ENCODE measurements at places on chromosomes 16 and 17. TPM values are rescaled to one million over a fixed set of nuclear protein-coding genes. Genes with fewer than 3 reads are reported as not detected.

GRCh38 chr17:45255358-45255757 is 6.5 kb downstream of the SPATA32 start:
- DNase-seq = no peak

DNA sequence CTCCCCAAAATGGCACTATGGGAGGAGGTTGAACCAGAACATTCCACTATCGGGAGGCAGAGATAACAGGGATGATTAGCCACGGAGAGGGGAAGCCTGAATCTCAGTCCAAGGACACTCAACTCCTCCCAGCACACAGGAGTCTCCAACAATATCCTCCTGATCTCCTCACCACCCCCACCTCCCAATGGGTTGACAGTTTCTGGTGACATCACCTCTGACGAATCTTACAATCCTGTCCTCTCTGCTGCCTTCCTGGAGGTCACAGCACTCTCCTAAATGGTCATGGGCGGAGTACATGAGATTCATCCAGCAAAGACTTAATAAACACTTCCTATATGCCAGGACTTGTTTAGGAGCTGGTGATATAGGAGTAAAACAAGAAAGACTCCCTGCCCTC is 80.9 kb downstream of the SLC6A2 start:
- DNase-seq = no peak

GRCh38 chr17:6421700-6422604 is 13.0 kb downstream of the AIPL1 start:
- DNase-seq = peak; percentile 90

- no peak for DNase-seq
Measured at GRCh38 chr16:55571-56136, 2.0 kb downstream of the SNRNP25 start.

HBA2 gene
- total RNA-seq = 803 TPM

BAIAP3 gene
- 2.4 TPM for total RNA-seq

DNA sequence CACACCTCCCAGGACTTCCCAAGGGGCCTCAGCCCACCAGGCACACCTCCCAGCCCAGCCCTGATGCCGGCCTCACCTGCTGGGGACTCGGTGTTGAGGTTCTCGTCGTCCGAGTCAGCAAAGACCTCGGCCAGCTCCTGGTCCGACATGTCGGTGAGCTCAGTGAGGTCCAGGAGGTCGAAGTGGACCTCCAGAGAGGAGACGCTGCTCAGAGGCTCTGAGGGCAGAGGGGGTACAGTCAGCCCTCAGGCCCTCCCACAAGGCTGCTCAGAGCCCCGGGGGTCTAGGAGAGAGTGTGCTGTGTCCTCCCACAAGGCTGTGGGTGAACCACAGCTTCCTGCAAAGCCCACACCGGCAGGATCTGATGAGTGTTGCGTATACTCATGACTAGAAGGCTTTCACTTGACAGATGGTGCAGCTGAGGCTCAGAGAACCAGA is 10.5 kb downstream of the DBNDD1 start:
- DNase-seq = no peak

- DNase-seq = no peak
Measured at GRCh38 chr16:61146429-61146828, 889.8 kb downstream of the CDH8 start.

TRIM72 gene
- total RNA-seq = 117 TPM

DNA sequence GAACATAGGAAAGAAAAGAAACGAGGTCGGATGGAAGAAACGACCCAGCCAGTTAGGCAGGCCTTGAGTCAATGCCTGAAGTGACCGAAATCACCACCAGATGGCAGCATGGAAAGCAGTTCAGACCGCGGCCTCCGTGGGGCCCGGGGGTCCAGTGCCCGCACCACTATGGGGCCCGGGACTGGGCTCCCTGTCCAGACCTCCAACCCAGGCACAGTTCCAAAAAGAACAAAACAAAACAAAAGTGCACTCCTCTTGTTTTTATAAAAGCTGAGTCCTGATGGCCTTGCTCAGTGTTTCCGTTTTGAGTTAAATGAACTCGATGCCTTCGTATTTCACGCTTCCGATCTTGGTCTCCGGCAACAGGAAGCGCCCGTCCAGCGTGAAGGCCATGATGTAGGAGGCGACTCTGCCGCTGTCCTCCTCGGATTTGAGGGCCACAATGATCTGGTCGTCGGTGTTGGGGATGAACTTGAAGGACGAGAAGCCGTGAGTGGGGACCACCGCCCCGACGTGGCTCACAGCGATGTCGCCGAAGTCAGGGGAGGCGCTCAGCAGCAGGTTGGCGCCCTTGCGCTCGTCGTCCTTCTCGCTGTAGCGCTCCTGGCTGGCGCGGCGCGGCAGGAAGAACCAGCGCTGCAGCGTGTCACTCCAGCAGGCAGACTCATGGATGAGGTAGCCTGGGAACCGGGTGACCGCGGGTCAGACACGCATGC is 13.7 kb upstream of the LGALS3BP start:
- DNase-seq = peak; percentile 59

ZFPM1 gene
- 0.41 TPM for total RNA-seq

CCDC57 gene
- total RNA-seq = 24.7 TPM

DNA sequence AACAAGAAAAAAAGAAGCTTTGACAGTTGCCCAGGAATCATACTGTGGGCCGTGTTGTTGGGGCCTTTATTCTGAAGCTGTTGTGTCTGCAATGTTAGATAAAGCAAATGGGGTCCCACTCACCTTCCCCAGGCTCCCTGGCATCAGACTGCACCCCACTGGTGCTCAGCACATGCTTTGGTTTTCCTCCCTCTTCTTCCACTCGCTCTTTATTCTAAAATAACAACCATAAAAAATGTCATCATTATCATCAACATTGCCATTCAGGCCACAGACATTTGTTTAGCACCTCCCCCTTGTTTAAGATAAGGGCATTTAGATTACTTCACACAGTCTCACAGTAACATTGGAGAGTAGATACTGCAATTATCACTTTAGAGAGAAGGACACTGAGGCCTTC is 8.2 kb downstream of the MYLK3 start:
- no peak for DNase-seq

DNA sequence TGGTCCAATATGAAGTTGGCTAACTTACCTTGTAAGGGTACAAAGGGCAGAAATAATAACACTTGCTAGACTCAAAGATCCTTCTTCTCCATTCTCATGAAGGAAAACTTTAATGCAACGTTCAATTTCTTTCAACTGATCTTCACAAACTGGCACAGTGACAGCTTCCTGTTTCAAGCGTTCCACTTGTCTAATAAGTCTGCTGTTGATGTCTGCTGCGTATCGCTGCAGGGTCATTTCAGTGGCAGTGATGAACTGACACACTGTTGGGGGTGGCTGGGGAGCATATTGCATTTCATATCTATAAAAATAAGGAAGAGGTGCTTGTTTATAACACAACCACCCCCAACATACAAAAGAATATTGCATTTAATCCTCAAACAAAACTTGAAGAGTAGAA is 33.5 kb upstream of the ARL6IP1 start:
- no peak for DNase-seq

- DNase-seq = peak; percentile 43
Measured at GRCh38 chr17:21214777-21215541, 998 bp upstream of the TMEM11 start.

DNA sequence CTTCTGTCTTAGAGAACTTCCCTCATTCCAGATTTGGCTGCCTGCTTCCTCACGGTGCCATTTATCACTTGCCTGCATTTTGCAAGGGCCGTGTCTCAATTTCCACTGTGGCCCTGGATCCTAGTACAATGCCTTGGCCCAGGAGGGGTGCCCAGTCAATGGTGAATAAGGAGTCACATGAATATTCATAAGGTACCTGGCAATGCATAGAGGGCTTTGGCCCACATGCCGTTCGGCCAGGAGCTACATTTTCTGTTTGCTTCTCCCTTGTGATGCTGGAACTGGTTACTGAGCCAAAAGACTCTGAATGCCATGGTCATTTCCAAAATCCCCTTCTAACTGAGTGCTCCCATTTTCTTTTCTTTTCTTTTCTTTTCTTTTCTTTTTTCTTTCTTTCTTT is 4.8 kb upstream of the PIRT start:
- DNase-seq = no peak

- no peak for DNase-seq
Measured at GRCh38 chr16:8641671-8642070, 20.2 kb downstream of the METTL22 start.

- DNase-seq = no peak
Measured at GRCh38 chr16:19033761-19034160, 33.7 kb upstream of the COQ7 start.

- DNase-seq = no peak
Measured at GRCh38 chr17:69117855-69118784, 23.6 kb downstream of the ABCA6 start.

GRCh38 chr17:76039121-76039520 is 12.0 kb upstream of the EVPL start:
- DNase-seq = no peak

GRCh38 chr17:248337-249235 is 67.1 kb upstream of the DOC2B start:
- no peak for DNase-seq

RAMP2 gene
- 11.9 TPM for total RNA-seq

- DNase-seq = no peak
Measured at GRCh38 chr16:29736764-29737163, 9.0 kb downstream of the C16orf54 start.

DNA sequence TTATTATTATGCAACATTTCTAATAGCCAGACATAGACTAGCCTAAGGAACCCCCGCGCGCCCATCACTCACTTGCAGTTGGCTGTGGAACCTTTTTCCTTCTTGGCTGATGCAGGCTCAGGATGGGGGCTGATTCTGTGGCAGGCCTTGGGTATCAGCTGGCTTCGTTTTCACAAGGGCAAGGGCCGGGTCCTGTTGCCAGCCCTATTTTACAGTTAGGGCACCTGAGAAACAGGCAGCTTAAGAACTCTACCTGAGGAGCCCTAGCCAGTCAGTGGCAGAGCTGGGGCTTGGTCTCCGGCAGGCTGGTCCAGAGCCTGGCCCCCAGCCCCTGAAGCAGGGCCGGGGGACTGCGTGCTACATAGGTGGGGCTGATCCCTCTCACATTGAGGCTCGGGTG is 28.7 kb downstream of the ADGRG5 start:
- DNase-seq = no peak

GRCh38 chr17:45425984-45426413 is 6.7 kb downstream of the ARHGAP27 start:
- no peak for DNase-seq

DNA sequence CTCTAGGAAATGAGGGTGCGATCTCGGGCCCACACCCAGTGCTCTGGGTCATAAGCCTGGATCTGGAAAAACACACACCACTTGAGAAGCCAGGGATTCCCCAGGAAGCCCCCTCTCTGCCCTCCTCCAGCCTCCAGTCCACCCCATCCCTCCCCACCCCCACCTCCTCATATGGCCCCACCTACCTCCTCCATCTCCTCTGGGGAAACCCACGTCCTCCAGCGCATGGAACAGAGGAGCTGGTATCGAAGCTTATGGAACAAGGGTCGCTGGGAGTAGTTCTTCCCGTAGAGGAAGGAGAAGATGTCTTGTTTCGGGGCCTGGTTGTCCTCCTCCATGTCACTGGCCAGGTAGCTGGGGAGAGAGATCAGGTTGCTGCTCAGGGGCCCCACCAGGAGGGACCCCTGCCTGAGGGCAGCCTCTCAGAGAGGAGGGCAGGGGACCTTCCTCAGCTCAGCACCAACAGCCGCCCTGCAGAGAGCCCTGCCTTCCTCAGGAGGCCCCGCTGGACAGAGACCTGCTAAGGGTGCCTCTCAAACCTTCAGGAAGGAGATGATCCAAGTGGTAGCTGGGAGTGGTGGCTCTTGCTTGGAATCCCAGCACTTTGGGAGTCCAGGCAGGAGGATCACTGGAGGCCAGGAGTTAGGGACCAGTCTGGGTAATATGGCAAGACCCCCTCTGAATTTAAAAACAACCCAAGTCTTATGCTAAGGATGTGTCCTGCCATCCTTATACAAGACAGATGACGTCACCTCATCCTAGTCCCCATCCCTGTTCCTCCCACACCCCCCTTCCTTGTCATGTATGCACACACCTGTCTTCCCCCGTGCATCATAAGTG is 5.0 kb downstream of the SPDYE4 start:
- DNase-seq = no peak

PDILT gene
- total RNA-seq = not detected

GRCh38 chr17:72592242-72592966 is 471.6 kb downstream of the SOX9 start:
- DNase-seq = peak; percentile 90

GRCh38 chr17:82436601-82437324 is 13.8 kb downstream of the CYBC1 start:
- DNase-seq = no peak

SLC7A5 gene
- total RNA-seq = 14.5 TPM

PYDC1 gene
- not detected for total RNA-seq

DNA sequence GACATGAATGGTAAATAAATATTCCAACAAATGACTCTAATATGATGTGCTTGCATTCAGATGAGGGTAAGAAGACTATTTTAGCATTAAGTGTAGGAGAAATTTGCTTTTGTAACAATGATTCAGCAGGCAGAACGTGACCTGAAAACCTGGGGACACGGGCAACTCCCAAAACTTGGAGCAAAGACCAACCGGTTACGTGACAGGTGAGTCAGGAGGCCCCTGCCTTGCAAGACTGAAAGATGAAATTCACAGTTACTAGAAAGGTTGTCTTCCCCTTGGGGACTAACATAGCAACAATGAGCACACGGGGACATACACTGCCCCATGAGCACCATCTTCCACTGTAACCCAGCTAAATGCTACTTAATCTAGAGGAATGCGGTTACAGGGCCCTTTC is 33.5 kb upstream of the ERN1 start:
- DNase-seq = no peak

MYCBPAP gene
- 0.21 TPM for total RNA-seq

GRCh38 chr17:74307984-74308773 is 17.8 kb upstream of the KIF19 start:
- no peak for DNase-seq

GRCh38 chr17:77877646-77878355 is 80.7 kb upstream of the TNRC6C start:
- DNase-seq = no peak

DNA sequence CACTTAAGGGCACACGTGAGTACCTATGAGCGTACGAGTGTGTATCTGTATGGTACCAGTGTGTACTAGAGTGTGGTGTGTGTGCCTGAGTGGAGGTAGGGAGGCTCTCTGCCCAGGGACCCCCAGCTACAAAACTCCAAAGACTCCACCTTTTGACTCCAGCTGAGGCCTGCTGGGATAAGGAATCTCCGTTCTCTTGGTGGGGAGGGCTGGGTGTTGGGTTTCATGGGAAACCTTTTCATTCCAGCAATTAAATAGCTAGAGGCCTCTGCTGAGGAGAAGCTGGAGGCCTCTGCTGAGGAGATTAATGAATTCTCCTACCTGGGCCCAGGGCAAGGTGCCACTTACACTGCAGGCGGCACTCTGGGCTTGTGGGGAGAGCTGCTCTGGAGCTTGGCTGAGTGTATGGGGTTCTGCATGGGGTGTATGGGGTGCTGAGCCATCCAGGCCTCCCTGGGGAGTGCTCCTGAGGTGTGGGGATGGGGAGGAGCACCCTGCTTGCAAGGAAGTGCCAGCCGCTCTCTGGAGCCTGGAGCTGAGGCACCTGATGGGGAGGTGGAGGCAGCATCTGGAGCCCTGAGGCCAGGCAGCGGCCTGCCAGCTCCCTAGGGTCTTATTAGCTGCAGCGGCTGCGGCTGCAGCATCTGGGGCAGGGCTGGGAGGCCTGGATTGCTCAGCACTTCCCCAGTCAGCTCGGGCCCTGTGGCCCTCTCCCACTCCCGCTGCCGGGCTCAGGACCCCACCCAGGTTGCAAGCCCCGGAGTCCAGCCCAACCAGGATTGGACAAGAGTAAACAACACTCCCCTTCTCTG is 4.6 kb downstream of the ANKRD13B start:
- no peak for DNase-seq

- DNase-seq = no peak
Measured at GRCh38 chr16:59913666-59914065, 1179.5 kb upstream of the GOT2 start.

All from tongue (tissue), 3 donors.